ENCODE measurements at places on chromosomes 11 and 22. TPM values are rescaled to one million over a fixed set of nuclear protein-coding genes. Genes with fewer than 3 reads are reported as not detected.

The MYBPC3 gene
- total RNA-seq: not detected

The RIN1 gene
- 5.9 TPM for total RNA-seq

The OR8G1 gene
- total RNA-seq: under 0.01 TPM

The C11orf16 gene
- not detected for total RNA-seq

The ACAT1 gene
- 110 TPM for total RNA-seq

The CYP2D6 gene
- 0.13 TPM for total RNA-seq

The TTC38 gene
- 19.4 TPM for total RNA-seq

The ASCC2 gene
- 19.1 TPM for total RNA-seq

The OR5AK2 gene
- not detected for total RNA-seq
